ENCODE measurements at places on chromosomes 4 and X. TPM values are rescaled to one million over a fixed set of nuclear protein-coding genes. Genes with fewer than 3 reads are reported as not detected.

TSPAN6 gene
- total RNA-seq: 38.3 TPM

MEPE gene
- total RNA-seq: 10.8 TPM

RAB41 gene
- total RNA-seq: not detected

SYP gene
- total RNA-seq: 0.24 TPM

MAGEB16 gene
- total RNA-seq: not detected

DNA sequence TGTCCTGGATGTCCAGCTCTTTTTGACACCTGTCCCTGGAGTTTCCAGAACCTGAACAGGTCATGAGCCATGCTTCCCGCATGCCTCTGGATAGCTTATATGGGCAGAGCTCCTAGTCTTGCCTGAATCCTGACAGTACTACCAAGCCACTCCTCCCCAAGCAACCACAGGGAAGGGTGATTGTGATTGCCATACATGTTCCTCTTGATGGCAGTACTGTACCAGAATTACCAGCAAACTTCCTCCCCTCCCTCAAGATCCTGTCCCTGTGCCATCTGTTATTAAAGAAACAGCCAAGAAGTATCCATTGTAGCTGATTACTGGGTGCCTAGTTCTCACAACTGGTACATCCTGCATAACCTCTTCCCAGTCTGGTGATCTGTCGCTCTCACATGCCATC, 264.3 kb upstream of the AGTR2 start:
- DNase-seq: no peak

DNA sequence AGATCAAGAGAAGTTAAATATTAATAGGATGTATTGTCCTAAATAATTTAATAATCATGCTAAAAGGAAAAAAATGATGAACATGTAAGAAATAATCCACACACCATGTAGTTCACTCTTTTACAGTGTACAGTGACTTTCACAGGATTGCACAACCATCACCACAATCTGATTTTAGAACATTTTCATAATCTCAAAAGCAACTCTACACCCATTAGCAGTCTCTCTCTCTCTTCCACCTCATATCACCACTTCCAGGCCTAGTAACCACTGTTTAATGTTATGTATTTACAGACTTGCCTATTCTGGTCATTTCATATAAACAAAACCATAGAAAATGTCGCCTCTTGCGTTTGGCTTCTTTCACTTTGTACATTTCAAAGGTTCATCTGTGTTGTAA, 153.4 kb downstream of the FSTL5 start:
- DNase-seq: no peak

- no peak for DNase-seq
Measured at GRCh38 chrX:153948002-153948466, 3.6 kb upstream of the RENBP start.

- no peak for DNase-seq
Measured at GRCh38 chrX:132505116-132505515, 16.3 kb upstream of the MBNL3 start.

DNA sequence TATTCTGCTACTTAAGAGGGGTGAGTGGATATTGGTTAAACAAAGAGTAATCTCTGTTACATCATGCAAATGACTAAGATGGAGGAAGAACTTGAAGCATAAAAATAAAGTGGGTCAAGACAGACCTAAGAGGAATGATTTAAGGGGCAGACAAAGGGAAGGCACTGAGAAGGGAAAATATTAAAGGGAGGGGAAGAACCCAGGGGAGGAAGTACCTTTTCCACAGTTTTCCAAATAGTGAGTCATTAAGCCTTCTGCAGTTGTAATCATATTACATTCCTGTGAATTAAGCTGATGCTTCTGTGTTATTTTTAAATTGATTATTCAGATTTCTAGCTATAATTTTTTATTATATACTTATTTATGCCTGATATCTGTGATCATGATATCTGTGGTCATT, 253.3 kb downstream of the CENPC start:
- no peak for DNase-seq

DNA sequence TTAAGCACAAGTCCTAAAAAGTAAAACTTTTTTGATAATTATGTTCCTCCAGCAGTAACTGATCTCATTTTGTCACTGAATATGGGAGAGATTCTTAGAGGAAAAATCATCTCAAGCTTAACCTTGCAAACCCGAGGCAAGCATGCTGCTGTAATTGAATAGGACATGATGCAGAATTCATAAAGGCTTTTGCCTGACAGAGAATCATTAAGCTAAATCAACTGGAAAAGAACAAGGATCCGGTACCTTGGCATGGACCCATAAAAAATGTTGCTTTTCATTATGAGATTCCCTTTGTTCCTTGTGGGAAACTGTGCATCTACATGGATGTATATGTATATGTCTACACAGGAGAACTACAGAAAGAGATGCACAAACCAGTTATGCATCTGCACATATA, 149.1 kb downstream of the PAPSS1 start:
- peak; percentile 41 for DNase-seq

- DNase-seq: no peak
Measured at GRCh38 chr4:54378461-54378860, 149.4 kb downstream of the PDGFRA start.

DNA sequence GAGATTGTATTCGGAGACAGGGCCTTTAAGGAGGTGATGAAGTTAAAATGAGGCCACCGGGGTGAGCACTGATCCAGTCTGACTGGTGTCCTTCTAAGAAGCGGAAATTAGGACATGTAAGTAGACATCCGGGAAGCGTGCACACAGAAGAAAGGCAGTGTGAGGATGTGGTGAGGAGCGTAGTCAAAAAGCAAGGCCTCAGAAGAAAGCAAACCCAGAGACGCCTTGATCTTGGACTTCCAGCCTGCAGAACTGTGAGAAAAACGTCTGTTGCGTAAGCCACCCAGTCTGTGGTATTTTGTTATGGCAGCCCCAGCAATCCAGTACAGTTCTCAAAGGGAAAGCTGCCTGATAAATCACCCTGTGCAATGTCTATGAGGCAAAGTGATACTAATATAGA, 153.5 kb downstream of the KCNIP4 start:
- DNase-seq: no peak

DNA sequence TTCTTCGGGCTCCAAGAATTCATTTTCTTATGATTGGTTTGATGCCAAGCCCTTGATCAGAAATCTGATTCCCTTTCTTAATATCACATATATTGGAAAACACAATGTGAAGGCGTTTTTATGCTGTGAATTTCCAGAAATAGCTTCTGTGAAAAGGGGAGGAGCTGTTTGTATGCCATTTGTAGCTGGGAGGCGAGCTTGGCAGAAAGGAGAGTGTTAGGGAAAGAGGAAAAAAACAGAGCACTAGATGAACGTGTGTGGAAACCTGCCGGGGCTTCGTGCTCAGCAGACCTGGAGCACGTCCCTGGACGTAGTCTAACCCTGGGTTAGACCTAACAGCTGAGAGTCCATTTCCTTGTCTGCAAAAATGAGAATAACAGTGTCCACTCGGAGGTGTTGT, 3.4 kb downstream of the CLCN4 start:
- DNase-seq: no peak

GRCh38 chrX:31058284-31058683, 13.6 kb downstream of the FTHL17 start:
- no peak for DNase-seq
